GM23338 (cell line): ENCODE measurements at places on chromosomes 13 and 19. TPM values are rescaled to one million over a fixed set of nuclear protein-coding genes. Genes with fewer than 3 reads are reported as not detected.

DENND1C gene
- total RNA-seq, result 2.8 and 3.1 TPM in 2 replicates

UBE2S gene
- 363 and 469 TPM in 2 replicates for total RNA-seq

ALOX5AP gene
- total RNA-seq, result not detected in 2 replicates

ZNF132 gene
- 3.0 and 5.2 TPM in 2 replicates for total RNA-seq

GRCh38 chr13:98916403-98916802 is 61.5 kb downstream of the DOCK9 start:
- no peak for DNase-seq

ZSCAN22 gene
- 2.7 and 2.9 TPM in 2 replicates for total RNA-seq

GRCh38 chr19:43407416-43408005 is 7.2 kb upstream of the TEX101 start:
- DNase-seq, result peak; percentile 48

- no peak for DNase-seq
These were observed 103.4 kb downstream of the TM9SF2 start for GRCh38 chr13:99604636-99605035.

GRCh38 chr13:71309905-71310304 is 557.1 kb downstream of the DACH1 start:
- DNase-seq, result no peak

DNA sequence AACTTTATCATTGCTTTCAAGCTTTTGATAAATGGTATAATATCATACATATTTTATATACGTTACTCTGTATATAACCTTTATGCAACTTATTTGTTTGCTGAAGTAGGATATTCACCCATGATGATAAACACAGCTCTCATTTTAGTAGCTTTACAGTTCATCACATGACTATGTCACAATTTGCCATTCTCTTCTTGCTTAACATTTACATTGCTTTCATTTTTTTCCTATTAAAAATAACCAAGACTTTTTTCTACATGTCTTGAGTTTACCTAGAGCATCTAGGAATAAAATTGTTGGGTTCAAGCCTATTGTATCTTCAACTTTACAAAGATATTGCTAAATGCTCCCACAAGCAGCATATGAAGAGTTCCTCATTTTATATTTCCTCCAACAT is 54.0 kb downstream of the KCNRG start:
- DNase-seq, result no peak

ZNF566 gene
- total RNA-seq, result 18.0 and 22.8 TPM in 2 replicates

GRCh38 chr13:93975242-93975641 is 504.2 kb downstream of the DCT start:
- DNase-seq, result no peak

GRCh38 chr13:111474136-111475002 is 153.9 kb downstream of the TEX29 start:
- DNase-seq, result peak; percentile 84

DNA sequence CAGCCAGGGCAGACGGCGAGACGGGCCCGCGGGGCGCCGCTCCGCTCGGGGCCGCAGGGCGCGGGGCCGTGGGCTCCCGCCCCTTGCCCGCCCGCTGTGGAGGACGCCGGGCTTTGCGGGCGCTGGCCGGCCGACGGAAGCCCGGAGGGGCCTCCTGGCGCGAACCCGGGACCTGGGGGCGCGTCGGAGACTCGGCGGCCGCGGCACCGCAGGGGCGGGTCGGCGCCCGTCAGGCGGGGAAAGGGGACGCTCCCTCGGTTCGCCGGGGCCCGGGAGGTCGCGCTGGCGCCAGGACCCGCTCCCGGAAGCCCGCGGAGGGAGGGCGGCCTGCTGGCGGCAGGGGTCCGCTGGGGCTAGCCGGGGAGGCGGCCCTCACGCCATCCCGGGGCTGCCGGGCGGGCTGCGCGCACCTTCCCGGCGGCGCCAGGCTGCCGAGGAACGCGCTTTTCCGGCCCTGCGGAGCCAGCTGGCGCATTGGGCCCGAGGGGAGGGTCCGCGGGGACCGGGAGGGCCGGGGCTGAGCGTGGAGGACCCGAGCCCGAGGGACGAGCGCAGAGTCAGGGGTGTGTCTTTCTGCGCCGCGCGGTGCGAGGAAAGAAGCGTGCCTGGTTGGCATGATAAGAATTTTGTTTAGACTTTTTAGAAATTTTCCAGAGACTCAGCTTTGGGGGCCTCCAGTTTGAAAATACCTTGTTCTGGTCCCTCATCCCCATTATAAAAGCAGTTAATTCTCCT is 511 bp downstream of the GARRE1 start:
- peak; percentile 72 for DNase-seq

- DNase-seq, result peak; percentile 94
These were observed 23.7 kb downstream of the NOSIP start for GRCh38 chr19:49556412-49557398.

- no peak for DNase-seq
These were observed 112.2 kb downstream of the NDFIP2 start for GRCh38 chr13:79593121-79593520.

HS6ST3 gene
- total RNA-seq, result 0.80 and 1.2 TPM in 2 replicates

NTF4 gene
- 0.39 and 0.94 TPM in 2 replicates for total RNA-seq

ELAVL1 gene
- 118 and 143 TPM in 2 replicates for total RNA-seq

MYADM gene
- 40.5 and 57.1 TPM in 2 replicates for total RNA-seq

DNA sequence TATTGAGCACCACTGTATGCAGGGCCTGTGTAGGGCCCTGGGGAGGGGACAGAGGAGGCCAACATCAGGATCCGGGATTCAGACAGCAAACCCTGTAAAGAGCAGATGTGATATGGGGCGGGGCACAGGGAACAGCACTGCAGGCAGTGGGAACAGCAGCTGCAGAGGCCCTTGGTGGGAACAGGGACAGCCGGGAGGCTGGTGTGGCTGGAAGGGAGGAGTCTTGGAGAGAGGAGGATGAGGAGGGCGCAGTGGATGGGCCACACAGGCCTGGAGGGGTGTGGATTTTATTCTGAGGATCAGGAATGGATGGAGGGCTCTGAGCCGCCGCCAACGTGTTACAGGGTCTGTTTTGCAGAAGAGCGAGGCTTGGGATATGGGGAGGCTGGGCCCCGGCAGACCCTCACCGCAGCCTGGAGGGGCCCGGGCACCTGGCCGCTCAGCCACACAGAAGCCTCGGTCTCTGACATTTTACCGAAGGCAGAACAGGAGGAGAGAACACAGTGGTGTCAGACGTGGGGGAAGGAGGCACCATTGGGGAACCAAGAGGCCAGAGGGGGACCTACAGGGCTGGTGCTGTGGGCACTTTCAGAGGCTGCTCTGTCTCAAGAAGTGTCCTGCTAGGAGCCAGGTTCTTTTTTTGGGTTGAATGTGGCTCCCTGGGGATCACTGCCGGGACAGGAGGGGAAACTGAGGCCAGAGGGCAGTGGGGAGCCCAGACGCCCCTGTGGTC is 6.9 kb downstream of the EFNA2 start:
- DNase-seq, result no peak

GRCh38 chr19:49906879-49907564 is 10.3 kb upstream of the IL4I1 start:
- no peak for DNase-seq

- peak; percentile 87 for DNase-seq
These were observed 40.3 kb downstream of the ZNF557 start for GRCh38 chr19:7109678-7110289.

KIR2DL1 gene
- total RNA-seq, result not detected in 2 replicates

KIRREL2 gene
- total RNA-seq, result 9.9 and 13.1 TPM in 2 replicates

GRCh38 chr19:29385191-29385795 is 140.5 kb upstream of the VSTM2B start:
- no peak for DNase-seq

SCAF1 gene
- total RNA-seq, result 47.0 and 53.7 TPM in 2 replicates

ARHGAP45 gene
- total RNA-seq, result 56.0 and 71.8 TPM in 2 replicates

- no peak for DNase-seq
These were observed 10.5 kb downstream of the WIZ start for GRCh38 chr19:15439078-15439799.

DNA sequence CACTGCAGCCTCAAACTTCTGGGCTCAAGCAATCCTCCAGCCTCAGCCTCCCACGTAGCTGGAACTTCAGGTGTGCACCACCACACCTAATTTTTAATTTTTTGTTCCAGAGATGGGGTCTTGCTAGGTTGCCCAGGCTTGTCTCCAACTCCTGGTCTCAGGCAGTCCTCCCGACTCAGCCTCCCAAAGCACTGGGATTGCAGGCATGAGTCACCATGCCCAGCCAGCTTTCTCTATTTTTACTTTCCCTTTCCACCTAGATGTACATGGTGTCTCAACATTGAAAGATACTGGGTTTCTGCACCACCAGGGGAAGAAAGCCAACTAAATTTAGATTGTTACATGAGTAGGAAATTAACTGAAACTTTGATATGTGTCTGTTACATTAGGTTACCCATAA is 13.8 kb upstream of the ZNF846 start:
- no peak for DNase-seq

DNA sequence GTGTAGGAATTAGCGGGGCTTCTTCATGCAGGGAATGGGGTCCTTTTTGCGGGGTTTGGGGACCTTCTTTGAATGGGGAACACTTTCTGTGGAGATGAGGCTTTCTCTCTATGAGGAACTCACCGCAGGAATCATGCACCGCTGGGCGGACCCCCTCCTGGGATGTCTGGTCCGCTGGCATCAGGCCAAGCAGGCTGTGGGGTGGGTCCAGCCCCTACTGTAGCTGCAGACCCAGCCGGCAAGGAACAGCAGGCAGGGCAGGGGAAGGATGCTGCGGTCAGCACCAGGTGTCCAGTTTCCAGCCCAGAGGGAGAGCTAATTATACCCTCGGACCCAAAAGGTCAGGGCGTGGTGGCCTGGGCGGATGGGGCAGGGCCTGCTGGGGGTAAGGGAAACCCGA is 1.8 kb downstream of the MYBPC2 start:
- no peak for DNase-seq

- peak; percentile 92 for DNase-seq
These were observed 8.5 kb downstream of the CDX2 start for GRCh38 chr13:27960362-27961226.

DNA sequence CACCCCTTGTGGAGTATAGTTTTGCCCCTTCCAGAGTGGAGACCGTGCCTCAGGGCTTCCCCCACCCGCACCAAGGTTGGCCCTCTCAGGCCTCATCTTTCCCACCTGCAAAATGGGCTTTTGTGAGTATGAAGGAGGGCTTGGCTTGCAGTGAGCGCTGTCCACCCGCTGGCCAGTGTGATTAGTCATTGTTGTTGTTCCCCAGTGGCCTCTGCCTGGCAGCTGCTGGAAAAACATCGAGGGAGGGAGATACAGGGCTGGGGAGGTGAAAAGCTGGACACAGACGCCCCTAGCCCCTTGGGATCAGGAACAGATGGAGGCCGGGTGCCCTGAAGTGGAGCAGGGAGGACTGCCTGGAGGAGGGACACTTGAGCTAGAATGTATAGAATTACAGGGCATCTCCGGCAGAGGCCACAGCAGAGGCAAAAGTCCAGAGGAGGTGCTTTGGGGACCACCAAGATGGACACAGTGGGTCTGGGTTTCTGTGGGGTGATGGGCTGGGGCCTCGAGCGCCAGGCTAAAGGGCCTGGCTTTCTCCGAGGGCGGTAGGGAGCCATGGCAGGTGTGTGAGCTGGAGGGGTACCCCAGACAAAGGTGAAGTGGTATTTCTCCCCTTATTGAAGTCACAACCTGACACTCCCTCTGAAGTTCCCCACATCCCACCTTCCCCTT is 3.9 kb upstream of the IL12RB1 start:
- no peak for DNase-seq

- no peak for DNase-seq
These were observed 3.9 kb upstream of the CD209 start for GRCh38 chr19:7751157-7751783.

GRCh38 chr13:27857282-27857681 is 62.5 kb upstream of the PDX1 start:
- DNase-seq, result peak; percentile 32

RNF113B gene
- not detected in 2 replicates for total RNA-seq

- DNase-seq, result peak; percentile 68
These were observed at the start of gene DACH1 for GRCh38 chr13:71867131-71867814. TSS of gene DACH1 (minus strand) at chr13:71867204.

DNA sequence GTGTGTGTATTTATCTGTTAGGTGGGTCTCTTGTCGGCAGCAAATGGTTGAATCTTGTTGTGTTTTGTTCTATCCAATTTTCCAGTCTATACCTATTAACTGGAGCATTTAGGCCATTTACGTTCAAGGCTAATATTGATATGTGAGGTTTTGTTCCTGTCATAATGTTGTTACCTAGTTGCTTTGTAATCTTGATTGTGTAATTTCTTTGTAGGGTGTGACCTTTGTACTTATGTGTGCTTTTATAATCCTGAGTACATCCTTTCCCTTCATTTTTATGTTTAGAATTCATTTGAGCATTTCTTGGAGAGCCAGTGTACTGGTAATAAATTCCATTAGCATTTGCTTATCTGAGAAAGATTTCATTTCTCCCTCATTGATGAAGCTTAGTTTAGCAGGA is 83.0 kb upstream of the MIR17HG start:
- no peak for DNase-seq

DNA sequence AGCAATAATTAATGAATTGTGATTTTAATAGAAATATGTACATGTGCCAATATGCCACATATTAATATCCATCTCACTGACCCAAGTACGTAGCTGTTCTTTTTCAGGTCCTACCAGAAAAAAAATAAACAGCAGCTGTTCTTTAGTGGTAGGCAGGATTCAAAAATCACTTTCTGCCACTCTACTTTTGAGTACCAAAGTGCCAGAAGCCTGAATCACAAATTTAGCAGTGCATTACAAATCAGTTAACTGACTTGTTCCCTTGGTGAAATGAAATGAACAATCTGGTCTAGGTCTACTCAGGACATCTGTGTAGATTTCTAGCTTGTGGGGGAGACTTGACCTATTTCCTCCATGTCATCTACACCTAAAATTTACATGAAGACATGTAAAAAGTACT is 775.5 kb upstream of the GPC6 start:
- no peak for DNase-seq

DNA sequence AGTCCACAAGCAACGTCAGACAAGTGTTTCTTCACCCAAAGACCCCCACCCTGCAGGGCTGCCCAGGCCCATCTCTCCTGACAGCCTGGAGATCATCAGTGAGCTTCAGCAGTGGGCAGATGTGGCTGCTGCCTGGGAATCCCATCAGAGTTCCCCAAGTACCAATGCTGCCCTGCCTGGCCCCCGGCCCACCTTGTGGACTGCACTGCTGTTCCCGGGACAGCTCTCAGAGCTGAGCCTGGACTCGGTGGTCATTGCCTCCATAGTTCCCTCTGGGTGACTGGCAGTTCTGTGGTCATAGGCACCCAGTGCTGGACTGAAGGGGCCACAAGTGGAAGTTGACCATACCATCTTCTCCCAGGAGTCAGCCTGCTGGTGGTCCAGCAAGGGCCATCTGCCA is 24.5 kb upstream of the ZNF492 start:
- no peak for DNase-seq

ZNF382 gene
- total RNA-seq, result 11.5 and 12.4 TPM in 2 replicates

CKM gene
- total RNA-seq, result not detected in 2 replicates

DNA sequence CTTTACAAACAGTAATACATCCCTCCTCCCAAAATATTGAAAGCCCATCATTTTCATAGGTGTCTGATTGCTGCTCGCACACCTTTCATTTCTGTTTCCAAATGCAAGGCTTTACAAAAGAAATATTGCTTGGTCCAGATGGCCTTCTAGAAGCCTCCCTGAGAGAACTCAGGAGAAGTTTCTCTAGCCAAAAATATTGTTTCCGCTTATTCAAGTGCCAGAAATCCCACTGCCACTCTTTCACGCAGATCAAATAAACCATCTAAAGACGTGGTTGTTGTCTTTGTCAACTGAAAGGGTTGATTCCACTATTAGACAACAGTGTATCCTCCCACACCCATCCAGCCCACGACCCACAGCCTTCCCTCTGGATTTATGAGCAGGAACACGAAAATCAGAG is 96.2 kb downstream of the ZIC5 start:
- no peak for DNase-seq
